T47D (cell line): ENCODE measurements at places on chromosomes 6 and 20.

GRCh38 chr6:128099571-128100197 lies 198.8 kb upstream of the THEMIS start:
- no peak for DNase-seq

DNA sequence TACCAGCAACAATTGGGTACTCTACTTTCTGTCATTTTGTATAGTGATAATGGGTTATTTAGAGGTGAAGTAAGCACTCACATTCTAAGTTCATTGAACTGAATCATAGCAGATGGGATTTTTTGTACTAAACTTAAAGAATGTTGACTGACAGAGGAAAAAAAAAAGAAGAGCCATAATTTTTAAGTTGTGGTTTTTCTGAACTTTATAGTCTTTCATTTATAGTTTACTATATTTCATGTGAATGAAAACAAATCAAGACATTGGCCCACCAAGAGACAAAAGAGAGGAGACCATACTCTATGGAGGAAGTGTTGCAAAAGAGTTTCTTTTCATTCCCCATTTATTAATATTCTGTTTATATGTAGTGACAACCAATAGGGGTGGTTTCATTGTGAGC lies 685.7 kb downstream of the BCKDHB start:
- DNase-seq: no peak

GRCh38 chr6:163745536-163746400 lies 331.2 kb downstream of the QKI start:
- DNase-seq: no peak

GRCh38 chr20:52230409-52230808 lies 38.8 kb upstream of the ZFP64 start:
- no peak for DNase-seq

DNA sequence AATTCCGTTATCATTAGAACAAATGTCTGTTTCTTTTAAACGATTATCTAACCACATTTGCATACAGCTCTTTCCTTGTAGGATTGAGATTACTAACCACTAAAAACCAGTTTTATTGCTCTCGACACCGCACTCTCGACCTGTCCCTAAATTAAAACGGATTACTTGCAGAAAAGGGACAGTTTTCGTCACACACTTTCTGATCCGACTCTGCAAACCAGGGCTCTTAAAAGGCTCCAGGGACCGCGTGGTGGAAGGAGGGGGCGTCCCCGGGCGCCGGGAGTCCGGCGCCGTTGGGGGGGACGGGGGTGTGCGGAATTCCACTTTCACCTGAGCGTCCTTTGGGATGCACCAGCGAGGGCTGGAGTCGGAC lies 731 bp downstream of the MAK start:
- DNase-seq: no peak

- peak; percentile 13 for DNase-seq
These were observed 584.2 kb downstream of the CD109 start for GRCh38 chr6:74280130-74280692.

DNA sequence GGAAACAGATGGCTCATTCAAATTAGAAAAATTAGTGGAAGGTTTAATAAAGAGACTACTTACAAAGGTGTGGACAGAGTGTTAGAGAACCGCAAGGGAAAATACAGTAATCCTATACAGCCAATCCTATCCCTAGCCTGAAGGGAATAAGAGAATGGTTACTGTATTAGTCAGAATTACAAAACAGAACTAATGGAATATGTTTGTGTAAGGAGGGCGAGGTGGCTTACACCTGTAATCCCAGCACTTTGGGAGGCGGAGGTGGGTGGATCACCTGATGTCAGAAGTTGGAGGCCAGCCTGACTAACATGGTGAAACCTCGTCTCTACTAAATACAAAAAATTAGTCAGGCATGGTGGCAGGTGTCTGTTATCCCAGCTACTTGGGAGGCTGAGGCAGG lies 16.3 kb upstream of the TRPC4AP start:
- DNase-seq: no peak

DNA sequence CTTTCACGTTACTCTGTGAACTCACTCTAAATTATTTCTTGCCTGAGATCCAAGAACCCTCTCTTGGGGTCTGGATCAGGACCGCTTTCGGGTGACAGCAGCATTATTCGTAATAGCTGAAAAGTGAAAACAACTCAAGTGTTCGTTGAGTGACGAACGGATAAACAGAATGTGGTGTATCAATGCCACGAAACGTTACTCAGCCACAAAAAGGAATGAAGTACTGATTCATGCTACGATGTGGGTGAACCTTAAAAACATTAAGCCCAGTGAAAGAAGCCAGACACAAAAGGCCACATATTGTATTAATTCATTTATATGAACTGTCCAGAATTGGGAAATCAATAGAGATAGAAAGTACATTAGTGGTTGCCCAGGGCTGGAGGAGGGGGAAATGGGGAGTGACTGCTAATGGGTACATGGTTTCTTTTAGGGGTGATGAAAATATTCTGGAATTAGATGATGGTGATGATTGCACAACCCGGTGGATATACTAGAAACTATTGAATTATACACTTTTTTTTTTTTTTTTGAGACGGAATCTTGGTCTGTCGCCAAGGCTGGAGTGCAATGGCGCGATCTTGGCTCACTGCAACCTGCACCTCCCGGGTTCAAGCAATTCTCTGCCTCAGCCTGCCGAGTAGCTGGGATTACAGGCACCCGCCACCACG lies 8.4 kb downstream of the PTGIS start:
- no peak for DNase-seq

GRCh38 chr20:36248836-36249235 lies 12.6 kb downstream of the AAR2 start:
- DNase-seq: no peak

GRCh38 chr6:5274231-5274630 lies 12.9 kb downstream of the FARS2 start:
- no peak for DNase-seq

GRCh38 chr6:155434096-155434495 lies 21.5 kb downstream of the NOX3 start:
- no peak for DNase-seq

GRCh38 chr6:90403489-90404381 lies 107.1 kb upstream of the BACH2 start:
- no peak for DNase-seq

DNA sequence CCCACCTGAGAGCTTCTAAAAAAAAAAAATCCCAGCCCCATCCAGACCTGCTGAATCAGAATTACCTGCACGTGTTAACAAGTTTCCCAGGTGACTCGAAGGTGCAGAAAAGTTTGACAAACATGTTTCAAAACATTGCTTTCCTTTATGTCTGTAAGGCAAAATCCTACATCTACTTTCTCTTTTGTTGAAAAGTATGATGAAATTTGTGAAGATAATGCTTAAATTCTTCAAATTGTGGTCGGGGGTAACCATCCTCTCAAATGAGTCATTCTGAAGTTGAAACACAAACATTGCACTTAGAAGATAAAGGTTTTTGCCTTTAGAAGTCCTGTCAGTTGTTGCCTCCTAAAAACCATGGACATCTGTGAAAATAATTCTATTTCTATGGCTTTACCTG lies 429.7 kb downstream of the EPHA7 start:
- no peak for DNase-seq

GRCh38 chr6:53031281-53031680 lies 33.9 kb upstream of the FBXO9 start:
- no peak for DNase-seq

DNA sequence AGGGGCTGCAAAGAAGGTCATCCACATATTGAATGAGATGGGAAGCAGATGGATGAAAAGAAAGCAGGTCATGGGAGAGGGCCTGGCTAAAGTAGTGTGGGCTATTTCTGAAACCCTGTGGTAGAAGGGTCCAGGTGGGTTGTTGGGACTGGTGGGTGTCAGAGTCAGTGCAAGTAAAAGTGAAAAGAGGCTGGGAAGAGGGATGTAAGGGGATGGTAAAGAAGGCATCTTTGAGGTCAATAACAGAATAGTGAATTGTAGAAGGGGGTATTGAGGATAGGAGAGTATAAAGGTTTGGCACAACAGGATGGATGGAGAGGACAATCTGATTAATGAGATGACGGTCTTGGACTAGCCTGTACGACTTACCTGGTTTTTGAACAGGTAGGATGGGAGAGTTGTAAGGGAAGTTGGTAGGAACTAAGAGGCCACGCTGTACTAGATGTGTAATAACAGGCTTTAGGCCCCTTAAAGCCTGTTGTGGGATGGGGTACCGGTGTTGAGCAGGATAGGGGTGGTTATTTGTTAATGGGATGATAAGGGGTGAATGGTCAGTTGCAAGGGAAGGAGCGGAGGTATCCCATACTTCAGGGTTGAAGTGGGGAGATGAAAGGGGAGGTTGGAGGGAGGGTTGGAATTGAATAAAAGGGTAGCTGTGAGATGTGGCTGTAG lies 748.9 kb upstream of the ADGRB3 start:
- DNase-seq: no peak

- no peak for DNase-seq
These were observed 101.1 kb upstream of the LRFN2 start for GRCh38 chr6:40688214-40688761.

DNA sequence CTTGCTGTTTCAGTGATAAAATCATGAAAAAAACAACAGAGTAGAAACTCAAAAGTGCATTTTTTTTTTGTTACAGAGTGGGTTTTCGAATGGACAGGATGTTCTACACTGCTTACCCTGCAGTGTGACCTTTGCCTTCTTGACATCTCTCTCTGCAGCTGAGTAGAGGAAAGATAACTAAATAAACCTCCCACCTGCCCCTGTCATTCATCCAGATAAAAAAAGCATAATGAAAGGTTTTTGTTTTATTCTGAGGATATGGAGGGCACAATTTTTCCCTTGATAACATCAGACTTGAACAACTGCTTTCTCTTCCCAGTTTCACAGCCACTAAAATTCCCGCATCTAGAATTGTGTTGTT lies 193.6 kb upstream of the FOXQ1 start:
- DNase-seq: no peak

- DNase-seq: no peak
These were observed 2.2 kb downstream of the ADISSP start for GRCh38 chr20:3765171-3765882.

- DNase-seq: no peak
These were observed 69.9 kb downstream of the FYN start for GRCh38 chr6:111803371-111803770.

DNA sequence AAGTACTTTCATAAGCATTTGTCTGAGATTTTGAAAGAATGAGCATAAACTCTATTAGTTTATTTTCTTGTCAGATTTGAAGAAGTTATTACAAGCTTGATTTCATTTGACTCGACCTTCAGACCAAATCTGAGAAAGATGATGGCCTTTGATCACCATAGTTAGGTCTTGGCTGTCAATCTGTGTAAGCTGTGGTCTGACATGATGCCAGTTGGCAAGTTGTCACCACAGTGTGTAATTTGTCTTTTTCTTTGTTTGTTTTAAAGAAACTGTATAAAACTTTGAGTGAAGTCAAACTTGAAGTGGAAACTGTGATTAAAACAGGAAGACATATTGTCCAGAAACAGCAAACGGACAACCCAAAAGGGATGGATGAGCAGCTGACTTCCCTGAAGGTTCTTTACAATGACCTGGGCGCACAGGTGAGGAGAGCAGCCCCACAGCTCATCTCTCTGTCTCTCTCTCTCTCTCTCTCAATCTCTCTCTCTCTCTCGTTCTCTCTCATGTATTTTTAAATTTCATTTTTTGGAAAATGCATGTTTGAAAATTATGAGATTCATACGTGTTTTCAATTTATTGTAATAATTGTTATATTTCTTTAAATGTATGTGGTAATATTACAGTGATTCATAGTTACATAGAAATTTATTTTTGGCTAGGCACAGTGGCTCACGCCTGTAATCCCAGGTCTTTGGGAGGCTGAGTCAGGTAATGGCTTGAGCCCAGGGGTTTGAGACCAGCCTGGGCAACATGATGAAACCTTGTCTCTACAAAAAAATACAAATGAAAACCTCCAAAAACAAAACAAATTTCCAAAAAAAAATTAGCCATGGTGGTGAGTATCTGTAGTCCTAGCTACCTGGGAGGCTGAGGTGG lies 208.1 kb downstream of the UTRN start:
- no peak for DNase-seq

DNA sequence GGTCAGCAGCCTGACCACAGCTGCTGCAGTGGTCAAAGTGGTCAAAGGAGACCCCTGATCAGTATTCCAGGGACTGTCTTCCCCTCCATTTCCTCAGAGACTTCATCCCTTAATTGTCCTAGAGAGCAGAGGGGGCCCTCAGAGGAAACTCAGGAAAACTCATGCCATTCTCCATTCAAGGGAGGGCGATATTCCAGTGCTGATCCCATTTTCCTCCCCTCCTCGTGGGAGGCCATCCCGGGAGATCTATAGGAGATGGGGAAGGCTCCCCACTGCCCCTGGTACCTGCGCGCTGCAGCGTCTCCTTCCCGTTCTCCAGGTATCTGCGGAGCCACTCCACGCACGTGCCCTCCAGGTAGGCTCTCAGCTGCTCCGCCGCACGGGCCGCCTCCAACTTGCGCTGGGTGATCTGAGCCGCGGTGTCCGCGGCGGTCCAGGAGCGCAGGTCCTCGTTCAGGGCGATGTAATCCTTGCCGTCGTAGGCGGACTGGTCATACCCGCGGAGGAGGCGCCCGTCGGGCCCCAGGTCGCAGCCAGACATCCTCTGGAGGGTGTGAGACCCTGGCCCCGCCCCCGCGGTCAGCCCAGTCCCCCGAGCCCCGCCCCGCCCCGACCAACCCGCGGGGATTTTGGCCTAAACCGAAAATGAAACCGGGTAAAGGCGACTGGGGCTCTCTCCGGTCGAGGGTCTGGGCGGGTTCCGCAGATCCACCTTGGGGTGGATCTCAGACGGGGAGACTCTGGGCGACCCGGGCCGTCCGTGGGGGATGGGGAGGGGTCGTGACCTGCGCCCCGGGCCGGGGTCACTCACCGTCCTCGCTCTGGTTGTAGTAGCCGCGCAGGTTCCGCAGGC lies 878 bp downstream of the HLA-C start:
- DNase-seq: no peak

DNA sequence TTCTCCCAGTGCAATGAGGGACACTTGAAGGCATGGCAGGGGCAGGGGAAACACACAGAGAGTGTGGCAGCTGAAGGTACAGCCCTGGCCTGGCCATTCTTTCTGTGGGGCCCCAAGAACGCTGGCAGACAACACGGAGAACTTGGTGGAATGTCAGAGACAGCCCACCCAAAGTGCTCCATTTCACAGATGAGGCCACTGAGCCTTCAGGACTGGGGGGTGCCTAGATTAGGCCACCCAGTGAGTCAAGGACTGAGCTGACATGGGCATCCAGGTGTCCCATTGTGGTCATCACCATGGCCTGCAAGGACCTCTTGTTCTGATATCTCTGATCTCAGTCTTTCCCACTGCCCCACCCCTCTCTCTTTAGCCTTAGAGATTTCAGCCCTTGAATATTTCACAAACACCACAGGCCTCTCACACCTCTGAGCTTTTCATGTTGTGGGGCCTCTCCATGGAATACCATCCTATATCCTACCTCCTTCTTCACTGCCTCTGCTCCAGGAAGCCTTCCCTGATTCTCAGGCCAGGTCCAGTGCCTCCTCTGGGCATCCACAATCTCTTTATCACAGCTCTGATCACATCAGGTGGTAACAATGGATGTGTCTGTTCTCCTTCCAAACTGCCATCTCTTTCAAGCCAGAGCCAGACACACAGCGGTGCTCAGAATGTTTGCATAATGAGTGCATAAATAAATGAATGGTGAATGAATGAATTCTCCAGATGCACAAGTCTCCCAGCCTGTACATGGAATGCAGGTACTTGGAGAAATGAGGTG lies 2.0 kb upstream of the RSPO4 start:
- no peak for DNase-seq

- no peak for DNase-seq
These were observed 77.7 kb downstream of the ANKRD60 start for GRCh38 chr20:58150772-58151171.

GRCh38 chr6:106677282-106677681 lies 47.9 kb downstream of the QRSL1 start:
- no peak for DNase-seq

GRCh38 chr20:35636095-35636494 lies 20.5 kb downstream of the SPAG4 start:
- no peak for DNase-seq

- DNase-seq: no peak
These were observed 46.0 kb upstream of the TASP1 start for GRCh38 chr20:13684566-13685222.
